ENCODE measurements at places on chromosomes 12 and 14.

GRCh38 chr12:71465796-71466195, 26.2 kb downstream of the LGR5 start:
- DNase-seq = no peak

DNA sequence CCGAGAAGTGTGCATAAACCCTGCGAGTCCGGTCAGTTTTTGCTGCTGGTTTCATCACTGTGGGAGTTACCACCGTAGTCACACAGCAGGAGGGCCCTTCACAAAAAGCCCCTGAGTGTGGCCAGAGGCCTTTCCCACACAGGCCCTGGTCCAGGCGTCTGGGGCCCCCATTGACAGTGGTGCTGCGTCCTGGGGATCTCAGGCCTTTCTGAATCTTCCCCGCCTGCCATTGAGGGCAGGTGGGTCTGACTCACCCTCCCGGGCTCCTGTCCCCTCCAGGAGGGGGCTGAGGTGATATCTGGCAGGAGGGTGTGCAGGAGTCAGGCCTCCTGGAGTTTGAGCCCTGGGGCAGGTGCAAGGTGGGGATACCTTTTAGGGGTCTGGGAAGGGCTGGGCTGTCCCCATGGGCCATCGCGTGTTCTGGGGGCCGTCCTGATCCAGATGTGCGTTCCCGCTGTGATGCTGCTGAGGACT, 358.5 kb downstream of the TMEM121 start:
- DNase-seq = no peak

GRCh38 chr12:102021540-102022246, 40.1 kb downstream of the WASHC3 start:
- DNase-seq = no peak

DNA sequence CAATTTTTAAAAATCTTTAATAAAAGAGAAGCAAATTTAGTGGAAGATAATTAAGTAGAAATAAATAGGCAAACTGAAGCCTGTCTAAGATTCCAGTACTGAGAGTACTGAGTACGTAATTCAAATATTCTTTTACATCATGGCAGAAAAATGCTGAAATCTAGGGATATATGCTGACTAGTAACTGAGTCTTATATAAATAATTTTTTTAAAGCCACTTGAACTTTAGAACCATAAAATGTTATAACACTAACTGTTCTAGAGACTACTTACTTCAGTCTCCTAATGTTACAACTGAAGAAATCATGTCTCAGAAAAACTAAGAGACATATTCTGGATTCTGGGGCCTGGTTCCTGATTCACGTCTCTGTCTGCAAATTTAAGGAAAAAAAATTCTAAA, 230.6 kb upstream of the PLEKHG7 start:
- no peak for DNase-seq

GRCh38 chr12:89789862-89790261, 81.2 kb upstream of the ATP2B1 start:
- DNase-seq = no peak

DNA sequence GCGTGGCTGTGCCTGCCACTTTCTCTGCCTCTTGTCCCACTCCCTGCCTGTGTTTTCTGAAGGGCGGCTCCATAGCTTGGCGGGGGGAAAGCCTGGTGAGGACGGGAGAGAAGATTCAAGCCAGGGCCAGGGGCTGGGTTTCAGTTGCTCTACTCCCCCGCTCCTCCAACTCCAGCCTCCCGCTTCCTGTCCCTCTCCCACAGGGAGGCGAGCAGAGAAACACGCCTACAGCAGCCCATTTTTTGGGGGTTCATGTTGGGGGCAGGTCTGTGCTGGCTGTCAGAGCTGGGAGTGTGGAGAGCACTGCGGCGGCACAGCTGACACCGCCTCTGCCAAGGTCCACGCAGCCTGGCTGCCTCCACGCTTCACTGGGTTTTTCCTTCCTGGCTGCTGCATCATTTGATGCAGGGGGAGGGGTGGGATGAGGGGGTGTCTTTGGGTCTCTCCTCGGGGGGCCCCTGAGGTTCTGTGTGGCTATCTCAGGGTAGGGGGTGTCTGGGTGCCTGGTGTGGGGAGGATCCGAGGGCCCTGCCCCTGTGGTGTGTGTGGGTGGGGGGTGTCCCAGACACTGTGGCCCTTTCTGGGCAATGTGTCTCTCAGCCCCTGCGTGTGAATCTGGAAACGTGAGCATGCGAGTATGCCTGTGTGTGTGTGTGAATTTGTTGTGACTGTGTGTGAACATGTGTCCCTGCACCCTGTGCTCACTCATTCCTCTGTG, 10.7 kb upstream of the KRT80 start:
- peak; percentile 85 for DNase-seq

DNA sequence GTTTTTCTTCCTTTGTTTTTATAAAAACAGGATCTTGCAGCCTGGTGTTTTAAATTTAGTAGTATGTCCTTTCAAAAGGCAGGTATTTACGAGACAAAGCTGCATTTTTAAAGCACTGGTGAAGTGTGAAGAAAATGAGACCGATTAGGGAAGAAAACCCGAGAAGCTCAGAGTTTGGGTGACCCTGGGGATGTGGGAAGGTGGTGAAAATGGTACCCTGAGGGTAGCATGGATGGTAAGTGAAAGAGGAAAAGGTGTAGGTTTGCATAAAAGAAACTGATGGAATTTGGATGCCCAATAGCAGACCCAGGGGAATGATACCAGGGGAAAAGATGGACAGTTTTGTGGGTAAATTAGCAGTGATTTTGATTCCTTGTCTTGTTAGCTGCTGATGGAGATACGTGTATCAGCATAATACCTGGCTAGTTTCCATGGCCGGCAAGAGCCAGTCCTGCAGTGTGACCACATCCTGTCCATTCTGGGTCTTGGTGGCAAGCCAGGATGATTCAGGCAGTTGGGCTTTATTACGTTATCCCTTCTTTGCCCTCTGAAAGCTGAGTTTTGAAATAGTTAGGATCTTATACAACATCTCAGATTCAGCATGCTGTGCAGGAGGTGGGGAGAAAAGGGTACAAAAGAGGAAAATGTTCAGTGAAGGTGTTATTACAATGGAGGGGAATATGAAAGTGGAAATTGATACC, 8.9 kb downstream of the BICD1 start:
- DNase-seq = peak; percentile 41

- DNase-seq = no peak
Observed at GRCh38 chr12:104508752-104509446, 52.2 kb downstream of the CHST11 start.

GRCh38 chr12:21451529-21451928, 14.1 kb downstream of the PYROXD1 start:
- no peak for DNase-seq

- peak; percentile 41 for DNase-seq
Observed at GRCh38 chr12:117685110-117685926, 283.5 kb downstream of the KSR2 start.

GRCh38 chr12:50633955-50634354, 129.2 kb downstream of the DIP2B start:
- no peak for DNase-seq

DNA sequence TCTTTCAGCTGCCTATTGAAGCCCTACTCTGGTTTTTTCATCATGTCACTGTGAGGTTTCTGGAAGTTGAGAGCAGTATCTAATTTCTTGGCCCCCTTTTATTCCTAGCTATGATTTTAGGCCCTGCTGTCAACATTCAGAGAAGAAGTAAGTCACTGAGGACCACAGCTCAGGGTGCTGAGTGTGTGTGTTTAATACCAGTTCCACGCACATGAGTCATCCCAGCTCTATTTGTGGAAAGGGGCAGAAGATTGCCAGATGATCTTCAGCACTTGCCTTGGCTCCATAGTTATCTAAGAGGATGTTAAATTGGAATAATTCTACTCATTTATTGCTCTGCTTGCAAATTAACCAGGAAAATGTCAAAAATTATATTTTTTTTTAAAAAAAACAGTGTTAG, 65.5 kb upstream of the SLC38A4 start:
- DNase-seq = no peak

DNA sequence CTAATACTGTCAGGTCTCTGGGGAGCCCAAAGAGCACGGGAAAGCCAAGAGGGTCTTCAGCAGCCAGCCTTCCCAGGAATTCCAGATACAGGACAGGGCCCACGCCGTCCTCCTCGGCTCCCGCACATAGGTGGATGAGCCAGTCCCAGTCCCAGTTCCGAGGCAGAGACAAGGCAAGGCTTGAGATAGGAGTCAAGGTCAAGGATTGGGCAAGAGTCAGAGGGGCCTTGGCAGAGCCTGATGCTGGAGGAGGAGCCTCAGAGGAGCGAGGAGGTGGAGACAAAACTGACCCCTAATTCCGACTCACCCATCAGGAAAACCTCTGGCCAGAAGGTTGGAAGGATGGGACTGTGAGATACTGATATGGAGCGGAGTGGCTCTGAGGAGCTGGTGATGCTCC, 21.0 kb downstream of the KRT80 start:
- no peak for DNase-seq

- DNase-seq = peak; percentile 65
Observed at GRCh38 chr12:90253674-90254181, 545.1 kb upstream of the ATP2B1 start.

GRCh38 chr12:68630050-68630449, 19.4 kb downstream of the RAP1B start:
- no peak for DNase-seq

DNA sequence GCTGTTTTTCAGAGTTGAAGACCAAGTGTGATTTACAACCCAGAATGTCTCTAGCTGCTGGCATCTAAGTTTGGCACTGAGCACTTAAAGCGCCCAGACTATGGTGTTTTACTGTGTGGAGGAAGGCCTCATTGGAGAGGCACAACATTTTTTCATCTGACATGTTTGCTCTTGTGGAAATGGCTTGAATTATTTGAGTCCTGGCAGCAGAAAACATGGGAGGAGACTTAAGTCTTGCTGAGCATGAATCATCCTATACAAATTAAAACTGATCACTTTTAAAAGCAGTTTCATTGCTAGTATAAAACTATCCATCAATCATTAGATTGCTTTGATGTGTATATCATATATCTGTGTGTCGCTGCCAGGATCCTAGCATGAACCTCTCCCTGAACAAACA, 85.9 kb upstream of the REP15 start:
- DNase-seq = no peak

GRCh38 chr12:123948796-123949769, 23.5 kb downstream of the CCDC92 start:
- peak; percentile 81 for DNase-seq

DNA sequence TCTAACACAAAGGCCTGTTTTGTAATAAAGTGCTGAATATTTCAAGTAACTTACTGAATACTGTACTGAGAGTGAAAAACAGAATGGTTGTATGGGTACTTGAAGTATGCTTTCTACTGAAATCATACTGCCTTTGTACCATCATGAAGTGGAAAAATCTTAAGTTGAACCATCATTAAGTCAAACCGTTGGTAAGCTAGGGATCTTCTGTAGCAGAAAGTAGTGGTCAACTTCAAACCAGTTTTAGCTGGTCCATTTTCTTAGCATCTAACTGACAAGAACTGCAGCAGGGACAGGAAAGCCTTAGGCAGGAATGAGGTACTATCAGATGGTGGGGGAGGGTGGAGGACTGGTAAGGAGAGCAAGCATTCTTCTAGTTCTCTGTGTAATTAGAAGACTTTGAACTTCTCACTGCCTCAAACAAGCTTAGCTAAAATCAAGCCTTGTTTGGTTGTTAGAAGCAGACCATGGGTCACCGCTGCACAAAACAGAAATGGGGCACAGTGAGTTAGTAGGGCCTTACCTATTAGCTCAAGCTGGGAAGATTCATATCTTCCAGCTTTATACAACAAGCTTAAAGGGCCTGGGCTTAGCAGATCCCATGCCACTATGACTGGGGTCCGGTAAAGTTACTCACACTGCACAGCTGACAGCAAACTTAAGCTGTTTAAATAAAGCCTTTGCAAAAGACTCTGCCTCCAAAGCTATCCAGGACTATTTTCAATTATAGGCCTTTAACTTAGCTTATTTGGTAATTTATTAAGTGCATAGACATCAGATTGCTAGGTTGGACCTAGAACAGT, 73.8 kb downstream of the ACADS start:
- DNase-seq = no peak

- DNase-seq = no peak
Observed at GRCh38 chr12:100274291-100274690, 7.3 kb downstream of the SCYL2 start.

DNA sequence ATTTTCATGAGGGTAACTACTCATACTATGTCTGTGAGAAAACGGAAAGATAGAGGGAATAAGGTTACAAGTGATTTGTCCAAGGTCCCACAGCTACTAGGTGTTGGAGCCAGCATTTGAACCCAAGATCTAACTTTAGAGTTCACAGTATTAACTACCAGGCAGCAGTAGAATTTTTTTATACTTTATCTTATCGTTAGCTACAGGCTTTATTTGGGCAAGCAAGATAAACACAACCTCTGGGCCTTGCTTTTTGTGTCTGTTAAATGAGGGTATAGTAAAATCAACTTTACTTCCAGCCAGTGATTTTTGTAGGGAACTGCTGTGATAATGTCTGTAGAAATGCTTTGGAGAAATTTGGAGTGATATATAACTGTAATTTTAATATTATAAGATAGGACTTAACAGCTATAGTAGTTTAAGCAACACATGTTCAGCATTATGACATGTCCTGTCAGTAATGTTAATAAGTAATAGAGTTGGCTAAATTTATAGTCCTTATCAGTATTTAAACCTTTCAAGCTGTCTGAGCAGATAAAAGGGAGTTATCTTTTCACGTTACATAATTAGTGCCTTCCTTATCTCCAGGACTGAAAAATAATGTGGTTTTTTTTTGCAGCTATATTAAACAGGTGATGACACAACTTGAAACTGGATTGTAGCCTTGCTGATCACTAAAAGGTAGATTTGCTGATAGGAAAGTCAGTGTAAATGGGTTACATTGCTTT, 12.8 kb downstream of the LEMD3 start:
- no peak for DNase-seq

GRCh38 chr12:43863770-43864366, 28.0 kb downstream of the TMEM117 start:
- DNase-seq = no peak

DNA sequence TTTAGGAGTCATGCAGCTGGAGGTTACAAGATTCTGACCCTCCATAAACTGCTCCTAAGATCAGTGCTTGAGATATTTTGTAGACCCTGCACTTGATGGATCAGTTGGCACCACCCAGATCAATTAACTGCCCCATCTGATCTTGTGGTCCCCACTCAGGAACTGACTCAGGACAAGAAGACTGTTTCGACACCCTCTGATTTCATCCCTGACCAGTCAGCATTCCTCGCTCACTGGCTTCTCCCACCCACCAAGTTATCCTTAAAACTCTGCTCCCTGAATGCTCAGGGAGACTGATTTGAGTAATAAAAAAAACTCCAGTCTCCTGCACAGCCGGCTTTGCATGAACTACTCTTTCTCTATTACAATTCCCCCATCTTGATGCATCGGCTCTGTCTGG, 360.2 kb downstream of the GALC start:
- no peak for DNase-seq

GRCh38 chr12:9763025-9763424, 2.3 kb upstream of the CD69 start:
- DNase-seq = no peak

DNA sequence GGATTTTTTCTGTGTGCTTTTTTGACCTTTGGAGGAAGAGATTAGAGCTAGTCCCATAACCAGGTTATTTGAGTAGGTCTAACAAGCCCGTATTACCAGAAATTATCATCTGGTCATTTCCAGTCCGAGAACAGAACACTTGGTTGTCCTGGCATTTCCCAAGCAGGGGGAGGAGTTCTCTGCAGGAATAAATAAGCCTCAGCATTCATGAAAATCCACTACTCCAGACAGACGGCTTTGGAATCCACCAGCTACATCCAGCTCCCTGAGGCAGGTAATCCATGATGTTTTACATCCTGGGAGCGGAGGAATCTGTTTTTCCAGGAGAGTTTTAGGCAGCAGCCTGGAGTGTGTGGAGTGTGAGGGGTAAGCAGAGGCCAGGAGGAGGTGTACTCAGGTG, at the start of gene SERPINA3:
Gene SERPINA3, plus strand, starts transcription at position 218 of the 400 bp plus-strand sequence. CDS start 2,051 bp downstream, outside the sequence.
- DNase-seq = no peak

GRCh38 chr12:125512541-125513298, 447.5 kb downstream of the AACS start:
- DNase-seq = no peak

Data from eye (tissue), 1 donor.